Right ventricle myocardium inferior (tissue), 1 donor: ENCODE measurements at places on chromosomes 5 and 9. TPM values are rescaled to one million over a fixed set of nuclear protein-coding genes. Genes with fewer than 3 reads are reported as not detected.

The DRD1 gene
- not detected for total RNA-seq

The KIF20A gene
- total RNA-seq: 0.84 TPM

The F2RL2 gene
- 0.14 TPM for total RNA-seq

The PCDHB12 gene
- total RNA-seq: 1.3 TPM

The TLR4 gene
- 16.8 TPM for total RNA-seq

The HSPB3 gene
- total RNA-seq: 549 TPM

The PALM2AKAP2 gene
- 90.1 TPM for total RNA-seq

The CEP78 gene
- 3.9 TPM for total RNA-seq

The SPEF2 gene
- 1.1 TPM for total RNA-seq

The PCDHB11 gene
- 0.81 TPM for total RNA-seq

The INSL6 gene
- total RNA-seq: not detected
